ENCODE measurements at places on chromosomes 16 and 17.

- DNase-seq = no peak
Measured at GRCh38 chr17:74282587-74283370, 8.7 kb downstream of the DNAI2 start.

GRCh38 chr17:56774650-56775049 is 59.1 kb downstream of the C17orf67 start:
- no peak for DNase-seq

- no peak for DNase-seq
Measured at GRCh38 chr17:76148015-76148326, 6.9 kb upstream of the FOXJ1 start.

- no peak for DNase-seq
Measured at GRCh38 chr16:3659251-3659650, 4.8 kb downstream of the DNASE1 start.

DNA sequence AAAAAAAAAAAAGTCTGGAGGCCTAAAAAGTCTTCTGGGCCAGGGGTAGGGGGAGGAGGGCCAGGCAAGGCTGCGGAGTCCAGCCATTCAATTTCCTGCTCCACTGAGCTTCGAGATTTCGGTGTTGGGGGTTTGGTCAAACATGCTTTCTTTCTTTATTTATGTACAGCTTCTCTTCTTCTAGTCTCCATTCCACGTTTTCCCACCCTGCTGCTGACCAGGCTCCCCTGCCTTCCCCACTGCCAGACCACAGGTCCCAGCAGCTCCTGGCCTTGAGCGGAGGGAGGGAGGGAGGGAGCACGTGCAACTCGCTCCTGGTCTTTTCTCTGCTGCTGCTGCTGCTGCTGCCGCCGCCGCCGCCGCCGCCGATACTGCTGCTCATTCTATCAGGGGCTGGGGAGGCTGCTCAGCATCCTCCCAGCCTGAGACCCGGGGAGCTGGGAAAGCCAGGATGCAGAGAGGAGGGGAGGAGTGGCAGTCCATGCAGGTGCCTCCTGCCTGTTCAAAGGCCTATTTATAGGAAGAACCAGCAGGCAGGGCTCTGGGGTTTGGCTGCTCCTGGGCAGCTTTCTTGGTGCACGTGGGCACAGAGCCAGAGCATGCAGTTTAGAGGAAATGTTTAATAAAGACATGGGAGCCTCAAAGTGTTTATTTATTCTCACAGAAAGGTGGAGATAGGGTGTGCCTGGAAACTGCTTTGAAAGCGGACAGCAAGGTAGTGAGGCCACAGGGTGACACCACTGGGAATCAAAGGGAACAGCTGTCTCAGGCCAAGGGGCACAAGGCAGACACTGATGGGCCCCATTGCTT is 23.4 kb upstream of the ZFHX3 start:
- DNase-seq = no peak

GRCh38 chr17:2926019-2926650 is 129.9 kb downstream of the RAP1GAP2 start:
- no peak for DNase-seq

DNA sequence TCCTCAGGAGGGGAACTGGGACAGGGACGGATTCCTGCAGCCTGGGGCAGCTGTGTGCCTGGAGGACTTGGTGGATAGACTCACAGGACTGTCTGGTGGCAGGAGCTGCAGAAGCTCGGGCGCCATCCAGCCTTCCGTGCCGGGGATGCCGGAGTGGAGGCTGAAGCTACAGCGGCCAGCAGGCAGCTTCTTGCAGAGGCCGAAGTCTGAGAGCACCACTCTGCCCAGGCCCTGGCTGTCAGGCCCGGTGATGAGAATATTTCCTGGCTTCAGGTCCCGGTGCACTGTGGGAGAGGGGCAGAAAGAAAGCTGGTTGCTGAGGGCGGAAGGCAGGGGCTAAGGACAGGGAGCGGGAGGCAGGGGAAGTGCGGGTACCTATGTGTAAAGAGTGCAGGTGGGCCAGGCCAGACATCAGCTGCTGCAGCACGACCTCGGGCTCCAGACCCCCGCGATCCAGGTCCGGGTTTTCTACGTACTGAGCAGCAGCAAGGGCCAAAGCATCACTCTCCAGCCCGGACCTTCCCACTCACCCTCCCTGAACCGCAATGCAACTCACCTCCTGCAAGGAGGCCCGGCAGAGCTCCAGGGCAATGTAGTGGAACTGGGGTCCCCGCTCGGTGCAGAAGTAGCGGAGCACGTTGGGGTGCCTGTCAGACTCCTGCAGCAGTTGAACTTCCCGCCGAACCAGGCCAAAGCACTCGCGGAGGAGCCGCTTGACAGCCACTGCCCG is 16.1 kb downstream of the PLK1 start:
- no peak for DNase-seq

DNA sequence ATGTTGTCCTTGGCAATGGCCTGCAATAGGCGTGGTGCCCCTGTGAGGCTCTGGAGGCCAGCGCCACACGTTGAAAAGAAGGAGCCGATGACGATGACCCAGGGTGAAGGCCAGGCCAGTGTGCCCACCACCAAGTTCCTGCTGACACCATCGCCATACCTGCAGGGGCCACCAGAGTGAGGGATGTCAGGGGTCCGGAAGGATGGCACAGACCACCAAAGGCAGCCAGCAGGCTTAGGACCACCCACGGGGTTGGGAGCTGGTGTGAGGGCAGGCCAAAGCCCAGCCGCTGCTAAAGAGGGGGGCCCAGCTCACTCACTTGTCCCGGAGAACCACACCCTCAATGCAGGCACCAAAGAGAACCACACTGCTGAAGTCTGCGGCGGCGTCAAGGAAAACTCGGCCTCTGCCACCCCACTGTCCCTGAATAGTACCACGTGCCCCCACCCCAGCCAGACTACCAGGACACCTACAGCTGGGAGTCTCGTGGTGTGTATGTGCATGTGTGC is 6.5 kb upstream of the LCAT start:
- no peak for DNase-seq

DNA sequence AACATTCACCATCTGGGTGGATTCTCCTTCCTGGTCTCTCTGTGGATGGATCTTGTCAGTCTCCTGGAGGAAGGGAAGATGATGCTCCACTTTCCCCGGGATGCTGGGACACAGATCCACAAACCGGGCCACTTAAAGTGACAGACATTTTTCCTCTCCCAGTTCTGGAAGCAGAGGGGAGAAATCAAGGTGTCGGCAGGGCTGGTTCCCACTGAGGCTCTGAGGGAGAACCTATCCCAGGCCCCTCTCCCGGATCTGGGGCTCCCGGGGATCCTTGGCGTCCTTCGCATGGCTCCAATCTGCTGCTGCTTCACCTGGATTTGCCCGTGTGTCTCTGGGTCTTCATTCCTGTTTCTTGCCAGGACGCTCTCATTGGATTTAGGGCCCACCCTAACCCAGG is 263.1 kb upstream of the TNRC6C start:
- DNase-seq = no peak

GRCh38 chr17:63945784-63946439 is 13.8 kb upstream of the CD79B start:
- DNase-seq = no peak

DNA sequence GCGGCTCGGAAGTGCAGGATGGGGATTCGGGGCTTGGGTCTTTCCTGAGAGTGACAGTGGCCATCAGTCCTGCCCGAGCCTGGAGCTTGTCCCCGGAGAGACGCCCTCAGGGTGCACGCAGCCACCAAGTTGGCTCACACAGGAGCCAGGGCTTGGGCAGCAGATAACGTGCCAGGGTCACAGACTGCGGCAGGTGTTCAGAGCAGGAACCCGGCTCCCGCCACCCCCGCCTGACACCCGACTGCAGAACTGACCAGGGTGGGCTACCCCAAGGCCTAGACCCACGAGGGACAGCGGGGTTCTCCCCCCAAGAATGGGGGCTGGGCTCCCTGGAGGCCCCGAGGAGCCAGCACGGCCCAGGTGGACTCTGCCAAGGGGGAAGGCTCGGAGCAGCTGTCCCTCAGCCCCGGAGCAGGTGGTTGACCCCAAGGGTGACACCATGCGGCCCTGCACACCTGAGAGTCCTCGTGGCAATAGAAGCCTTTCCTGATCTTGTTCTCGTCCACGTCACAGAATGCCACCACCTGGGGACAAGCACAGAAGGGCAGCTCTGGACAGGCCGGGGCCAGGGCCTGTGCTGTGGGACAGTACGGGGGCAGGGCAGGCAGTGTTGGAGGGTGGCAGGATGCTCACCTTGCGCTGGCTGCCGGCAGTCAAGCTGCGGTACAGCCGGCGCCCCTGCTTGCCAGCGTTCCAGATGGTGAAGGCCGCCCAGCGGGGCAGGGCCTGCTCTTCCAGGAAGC is 117.1 kb upstream of the ZNF750 start:
- no peak for DNase-seq

DNA sequence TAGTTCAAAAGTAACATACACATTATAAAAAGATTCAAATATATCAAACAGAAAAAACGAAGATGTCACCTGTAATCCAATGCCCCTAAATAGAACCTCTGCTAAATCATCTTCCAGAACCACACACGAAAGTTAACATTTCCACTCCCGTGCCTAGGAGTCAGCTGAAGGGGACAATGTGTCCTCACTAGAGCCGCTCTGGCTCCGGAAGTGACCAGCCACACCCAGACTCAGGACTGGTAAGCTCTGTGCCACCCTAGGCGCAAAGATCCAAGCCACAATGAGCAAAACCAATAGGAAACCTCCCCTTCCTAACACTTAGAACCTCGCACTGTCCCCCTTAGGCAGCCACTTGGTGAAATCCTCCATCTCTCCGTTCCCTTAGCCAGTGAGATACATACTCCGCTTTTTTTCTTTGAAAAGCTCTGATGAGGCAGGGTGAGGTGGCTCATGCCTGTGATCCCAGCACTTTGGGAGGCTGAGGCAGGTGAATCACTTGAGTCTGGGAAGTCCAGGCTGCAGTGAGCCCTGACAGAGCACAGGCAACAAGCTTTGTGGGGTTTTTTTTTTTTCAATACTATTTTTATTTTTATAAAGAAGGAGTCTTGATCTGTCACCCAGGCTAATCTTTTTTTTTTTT is 11.8 kb downstream of the CTRB1 start:
- no peak for DNase-seq

DNA sequence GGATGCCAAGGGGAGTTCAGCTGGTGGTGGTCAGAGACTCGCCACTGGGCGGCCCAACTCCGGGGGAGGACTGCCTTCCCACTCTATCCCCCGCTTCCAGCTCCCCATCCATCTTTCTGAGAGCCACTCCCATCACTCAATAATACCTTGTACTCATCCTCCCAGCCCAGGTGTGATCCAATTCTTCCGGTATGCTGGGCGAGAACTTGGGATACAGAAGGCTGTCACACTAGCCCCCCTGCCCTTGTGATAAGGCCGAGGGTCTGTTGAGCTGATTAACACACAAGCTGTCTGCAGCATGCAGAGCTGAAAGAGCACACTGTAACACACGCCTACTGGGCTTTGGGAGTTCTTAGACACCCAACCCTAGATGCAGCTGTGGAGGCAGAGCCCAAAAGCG is 460.4 kb upstream of the EEF2KMT start:
- DNase-seq = no peak

- no peak for DNase-seq
Measured at GRCh38 chr16:72850853-72851252, 197.1 kb downstream of the ZFHX3 start.

GRCh38 chr17:34257986-34258326 is 2.9 kb downstream of the CCL2 start:
- no peak for DNase-seq

DNA sequence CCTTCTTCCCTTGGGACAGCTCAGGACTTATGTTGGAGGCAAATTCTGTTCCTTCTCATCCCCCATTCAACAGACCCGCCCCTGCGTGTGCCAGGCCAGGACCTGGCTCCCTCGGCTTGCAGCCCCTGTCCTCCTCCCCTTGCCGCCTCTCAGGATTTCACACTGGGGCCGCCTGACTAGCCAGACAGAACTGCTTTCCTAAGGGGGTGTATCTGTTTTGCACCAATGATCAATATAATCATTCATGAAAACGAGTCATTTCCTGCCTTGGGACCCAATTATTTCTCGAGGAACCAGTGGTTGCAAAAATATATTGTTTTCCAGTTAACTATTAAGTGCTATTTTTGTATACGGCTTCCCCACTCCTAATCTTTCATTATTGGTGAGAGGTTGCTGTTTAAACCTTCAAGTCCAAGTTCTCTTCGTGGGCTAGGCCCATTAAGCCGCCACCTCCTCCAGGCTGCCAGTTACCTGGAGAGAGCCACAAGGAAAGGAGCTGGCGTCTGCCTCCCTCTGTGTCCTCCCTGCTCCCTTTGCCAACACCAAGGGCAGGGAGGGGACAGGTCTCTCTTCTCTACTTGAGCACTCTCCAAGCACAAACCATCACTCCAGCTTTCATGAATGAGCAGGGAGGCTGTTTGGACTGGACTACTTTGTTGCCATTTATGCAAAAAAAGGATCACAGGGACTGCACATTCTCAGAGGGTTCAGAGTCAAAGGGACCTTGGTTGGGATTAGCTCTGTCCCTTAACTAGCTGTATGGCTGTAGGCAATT is 8.9 kb downstream of the DCAKD start:
- DNase-seq = no peak

DNA sequence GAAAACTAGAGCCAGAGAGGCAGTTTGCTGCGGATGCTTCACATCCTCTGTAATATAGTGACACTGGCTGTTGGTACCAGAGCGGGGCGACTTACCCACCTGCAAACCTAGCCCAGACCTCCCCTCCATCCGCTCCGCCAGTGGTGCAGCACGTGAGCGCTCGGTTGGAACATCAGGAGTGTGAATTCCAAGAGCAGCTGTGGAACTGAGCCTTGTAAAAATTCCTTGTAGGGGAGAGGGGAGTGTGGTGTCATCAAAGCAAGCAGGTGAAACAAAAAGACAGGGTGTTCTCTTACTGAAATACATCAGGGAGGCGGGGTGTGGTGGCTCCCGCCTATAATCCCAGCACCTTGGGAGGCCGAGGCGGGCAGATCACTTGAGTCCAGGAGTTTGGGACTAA is 51.3 kb downstream of the CCDC42 start:
- no peak for DNase-seq
